ENCODE measurements at places on chromosomes 7 and 10. TPM values are rescaled to one million over a fixed set of nuclear protein-coding genes. Genes with fewer than 3 reads are reported as not detected.

DNA sequence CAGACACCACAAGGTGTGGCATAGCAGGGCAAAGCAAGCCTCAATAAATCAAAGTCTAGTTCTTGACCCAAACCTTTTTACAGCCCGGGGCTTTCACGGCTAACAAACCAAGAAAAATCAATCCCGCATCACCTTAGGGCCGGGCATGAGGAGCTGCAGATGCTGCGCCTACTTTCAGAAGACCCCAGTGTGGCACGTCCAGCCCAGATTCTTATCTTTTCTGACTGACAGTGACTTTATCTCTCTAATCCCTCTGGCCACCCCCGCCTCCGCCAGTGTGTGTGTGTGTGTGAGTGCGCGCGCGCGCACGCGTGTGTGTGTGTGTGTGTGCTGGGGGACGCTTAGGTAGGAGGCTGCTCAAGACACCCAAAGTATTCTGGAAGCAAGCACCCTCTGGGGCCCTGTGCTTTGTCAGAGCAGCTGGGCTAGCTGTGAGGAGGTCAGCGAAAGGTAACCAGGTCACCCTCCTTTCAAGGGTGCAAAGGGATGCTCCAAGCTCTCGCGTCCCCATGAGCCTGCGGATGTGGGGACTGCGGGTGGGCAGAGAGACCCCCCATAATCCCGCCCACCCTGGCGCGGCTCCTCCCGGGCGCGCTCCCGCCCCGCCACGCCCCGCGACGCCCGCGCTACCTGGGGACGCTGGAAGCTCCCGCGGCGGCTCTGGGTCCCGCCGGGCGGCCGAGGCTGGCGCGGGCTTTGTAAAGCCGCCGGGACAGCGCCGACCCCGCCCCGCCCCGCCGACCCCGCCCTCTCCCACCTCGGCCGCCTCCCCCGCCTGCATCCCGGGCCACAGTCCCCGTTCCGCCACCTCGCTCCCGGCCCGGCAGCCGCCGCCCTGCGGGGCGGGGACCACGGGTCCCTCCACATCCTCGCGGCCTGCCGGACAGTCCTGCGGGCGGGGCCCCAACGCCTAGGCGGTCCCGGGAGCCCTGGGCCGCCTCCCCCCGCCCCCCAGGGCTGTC lies 57.1 kb upstream of the RHOBTB1 start:
- DNase-seq = peak; percentile 28

The VWDE gene
- total RNA-seq = not detected

DNA sequence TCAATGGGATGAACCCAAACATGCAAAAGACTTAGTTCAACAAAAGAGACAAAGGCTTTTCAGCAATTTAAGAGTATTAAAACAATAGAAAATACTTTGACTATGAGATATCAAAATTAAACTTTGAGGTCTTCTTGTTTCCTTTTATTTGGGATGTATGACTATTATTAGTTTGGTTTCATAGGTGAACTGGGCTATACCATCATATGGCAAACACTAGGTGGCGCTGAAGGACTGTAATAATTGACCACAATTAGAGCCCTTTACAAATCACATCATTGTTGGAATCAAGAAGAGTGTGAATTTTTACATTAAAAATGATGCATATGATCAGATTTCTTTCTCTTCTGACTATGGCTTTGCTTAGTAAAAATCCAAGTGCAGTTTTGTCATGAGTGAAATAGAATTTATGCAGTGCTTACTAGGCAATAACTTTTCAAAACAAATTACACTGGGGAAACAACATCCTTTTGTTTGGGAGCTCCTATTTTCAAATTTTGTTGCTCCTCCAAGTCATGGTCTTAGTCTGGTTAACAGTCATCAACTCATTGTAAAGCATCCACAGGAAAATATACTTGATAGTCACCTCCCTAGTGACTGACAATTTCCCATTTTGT lies 14.7 kb upstream of the NXPH1 start:
- DNase-seq = no peak

- no peak for DNase-seq
These were observed 19.1 kb upstream of the LRRC18 start for GRCh38 chr10:48958598-48959190.

DNA sequence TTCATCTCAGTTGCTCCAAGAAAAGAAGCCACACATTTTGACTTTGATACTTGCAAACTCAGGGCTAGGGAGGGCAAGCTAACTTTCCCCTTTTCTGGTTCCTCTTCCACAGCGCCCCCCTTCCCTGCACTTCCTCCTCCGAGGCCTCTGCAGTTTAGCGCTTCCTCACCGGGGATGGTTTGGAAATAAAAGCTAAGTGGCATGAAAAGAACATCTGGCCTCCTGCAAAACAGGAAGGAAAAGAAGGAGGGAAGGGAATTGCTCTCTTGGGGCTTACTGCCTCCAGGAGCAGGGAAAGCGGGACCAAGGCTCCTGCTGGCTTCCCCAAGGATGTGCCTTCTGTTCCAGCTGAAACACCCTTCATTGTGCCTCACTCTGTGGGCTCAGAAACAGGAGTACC lies 42.3 kb downstream of the PRKCQ start:
- DNase-seq = peak; percentile 56

The DKK1 gene
- total RNA-seq = not detected

The SAMD9L gene
- total RNA-seq = 3.7 TPM

GRCh38 chr10:112209684-112210131 lies 26.1 kb upstream of the GPAM start:
- DNase-seq = no peak

The GRM8 gene
- not detected for total RNA-seq

- DNase-seq = peak; percentile 44
These were observed 44.3 kb downstream of the MACC1 start for GRCh38 chr7:20172736-20173334.

DNA sequence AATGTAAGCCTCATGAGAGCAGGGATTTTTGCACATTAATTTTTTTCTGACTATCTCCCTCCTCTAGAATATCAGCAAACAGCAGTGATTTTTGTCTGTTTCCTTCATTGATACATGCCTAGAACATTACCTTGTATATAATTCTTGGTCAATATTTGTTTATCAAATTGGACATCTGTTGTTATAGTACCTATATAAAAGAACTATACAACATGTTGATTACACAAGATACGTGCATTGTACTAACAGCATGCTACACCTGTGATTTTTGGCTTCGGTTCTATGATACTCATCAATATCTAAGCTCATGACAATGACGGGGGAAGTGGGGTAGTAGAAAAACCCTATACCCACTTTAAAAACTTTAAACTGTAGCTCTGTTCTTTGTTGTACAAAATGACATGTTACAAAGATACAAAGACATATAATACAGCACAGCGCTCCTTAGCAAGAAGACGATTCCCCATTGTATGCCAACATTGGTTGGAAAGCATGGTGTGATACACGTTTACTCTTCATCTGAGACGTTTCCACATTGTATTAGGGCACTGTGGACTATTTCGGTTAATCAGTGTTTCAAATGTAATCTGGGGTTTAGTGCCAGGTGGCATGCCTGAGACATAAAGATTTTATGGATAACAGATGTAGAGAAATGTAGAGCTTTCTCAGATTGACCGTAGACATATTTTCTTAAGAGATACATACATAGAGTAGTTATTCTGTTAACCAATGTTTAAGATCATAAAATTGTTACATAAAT lies 70.5 kb upstream of the FOXP2 start:
- no peak for DNase-seq

DNA sequence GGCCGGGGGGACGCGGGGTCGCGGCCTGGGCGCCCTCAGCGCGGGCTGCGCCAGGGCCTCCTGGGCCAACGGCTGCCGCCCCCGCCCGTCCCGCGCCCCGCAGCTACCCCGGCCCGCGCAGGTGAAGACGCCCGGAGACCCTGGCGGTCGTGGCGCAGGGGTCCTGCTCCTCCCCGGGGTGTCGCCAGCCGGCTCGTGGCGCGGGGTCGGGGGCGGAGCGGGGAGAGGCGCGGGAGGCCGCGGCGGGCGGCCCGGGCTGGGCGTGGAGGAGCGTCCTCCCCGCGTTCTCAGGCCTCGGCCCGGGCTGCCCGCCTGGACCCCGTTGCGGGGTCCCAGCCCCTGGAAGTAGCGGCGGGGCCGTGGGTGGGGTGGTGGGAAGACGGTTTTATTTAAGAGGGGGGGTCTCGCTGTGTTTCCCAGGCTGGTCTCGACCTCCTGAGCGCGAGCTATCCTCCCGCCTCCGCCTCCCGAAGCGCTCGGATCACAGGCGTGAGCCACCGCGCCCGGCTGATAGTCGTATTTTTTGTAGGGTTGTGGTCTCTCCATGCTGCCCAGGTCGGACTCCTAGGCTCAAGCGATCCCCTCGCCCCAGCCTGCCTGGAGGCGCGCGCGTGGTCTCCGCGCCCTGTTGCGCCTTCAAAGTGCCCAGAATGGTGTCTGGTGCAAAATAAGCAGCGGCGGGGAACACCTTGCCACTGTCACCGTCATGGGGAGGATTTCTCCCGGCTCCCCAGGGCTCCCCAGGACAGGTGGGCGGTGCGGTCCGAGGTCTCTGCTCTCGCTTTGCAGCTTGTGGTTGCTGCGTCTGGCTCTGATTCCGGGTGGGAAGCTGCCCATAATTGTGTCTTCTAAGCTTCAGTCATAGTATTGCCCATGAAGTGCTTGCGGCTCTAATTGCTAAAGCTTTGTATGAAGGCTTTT lies 15.3 kb upstream of the SUN1 start:
- DNase-seq = peak; percentile 48

The SPDYE9 gene
- not detected for total RNA-seq

DNA sequence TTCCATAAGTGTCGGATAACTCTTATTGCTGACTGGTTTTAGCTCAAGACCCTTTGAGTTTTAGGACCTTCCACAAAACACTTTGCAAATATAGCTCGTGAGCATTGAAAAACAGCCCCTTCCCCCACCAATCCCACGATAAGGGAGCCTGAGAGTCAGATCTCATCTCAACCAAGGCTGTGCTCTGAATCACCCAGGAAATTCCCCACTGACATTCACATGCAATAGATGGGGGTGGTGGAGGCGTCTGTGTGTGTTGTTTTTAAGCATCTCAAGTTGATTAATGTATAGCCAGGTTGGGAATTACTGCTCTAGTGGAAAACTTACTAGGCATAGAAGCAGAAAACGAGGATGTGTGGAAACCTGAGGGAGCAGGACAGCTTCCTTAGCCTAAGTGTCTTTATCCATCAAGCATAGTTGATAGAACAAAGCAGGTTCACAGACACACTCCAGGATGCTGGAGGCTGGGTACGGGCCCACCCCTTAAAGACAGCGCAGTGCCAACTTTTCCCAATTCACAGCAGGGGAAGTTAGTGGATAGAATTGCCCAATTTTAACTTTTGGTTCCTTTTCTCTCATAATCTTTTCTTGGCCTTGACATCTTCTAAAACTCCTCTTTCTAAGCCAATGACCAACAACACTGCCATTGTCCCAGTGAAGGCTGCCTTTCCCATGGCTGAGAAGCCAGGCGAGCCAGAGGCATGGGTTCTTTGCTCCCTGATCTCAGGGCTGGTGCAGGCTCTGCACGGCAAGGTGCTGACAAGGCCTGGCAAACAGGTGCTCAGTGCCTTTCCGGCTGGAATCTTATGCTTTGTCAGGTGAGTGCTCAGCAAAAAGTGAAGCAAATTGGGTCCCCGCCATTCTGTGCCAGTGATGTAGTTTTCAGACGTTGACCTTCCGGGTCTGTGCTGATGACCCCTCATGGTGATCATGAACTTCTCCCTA lies 98.5 kb upstream of the INSIG1 start:
- no peak for DNase-seq

The SCIN gene
- 0.13 TPM for total RNA-seq

Measured in Right ventricle myocardium superior (tissue), 1 donor.